ENCODE measurements at places on chromosomes 7 and 10. TPM values are rescaled to one million over a fixed set of nuclear protein-coding genes. Genes with fewer than 3 reads are reported as not detected.

Gene NOLC1
- 64.7 TPM for total RNA-seq

GRCh38 chr7:157077986-157078644 lies 60.6 kb upstream of the UBE3C start:
- no peak for DNase-seq
- H3K4me1 ChIP-seq: no peaks in the 10 kb centered on the region
- no peak overlapping the region for H3K4me3 ChIP-seq
- H3K27me3 ChIP-seq: no peaks in the 10 kb centered on the region

GRCh38 chr7:10824154-10824553 lies 149.5 kb upstream of the PHF14 start:
- no peak overlapping the region for H3K27ac ChIP-seq
- H3K36me3 ChIP-seq: no peaks in the 10 kb centered on the region
- DNase-seq: no peak
- no peak overlapping the region for H3K4me3 ChIP-seq
- H3K4me1 ChIP-seq: no peaks in the 10 kb centered on the region
- no peaks in the 10 kb centered on the region for H3K27me3 ChIP-seq

DNA sequence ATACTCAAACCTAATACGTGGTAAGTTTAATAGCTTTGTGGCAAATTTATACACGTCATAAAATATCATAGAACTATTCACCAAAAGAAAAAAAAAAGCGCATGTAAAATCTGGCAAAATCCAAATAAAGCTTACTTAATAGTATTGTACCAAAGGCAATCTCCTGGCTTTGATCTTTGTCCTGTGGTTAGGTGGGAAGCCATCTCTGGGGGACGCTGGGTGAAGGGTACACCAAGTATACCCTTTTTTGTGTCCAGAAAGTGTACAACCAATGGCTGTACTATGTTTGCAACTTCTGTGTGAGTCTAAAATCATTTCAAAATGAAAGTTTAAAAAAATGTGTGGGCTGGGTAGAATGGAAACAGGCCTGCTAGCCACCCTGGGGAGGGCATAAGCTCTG lies 47.6 kb upstream of the ENO4 start:
- H3K27ac ChIP-seq: no peak overlapping the region
- no peaks in the 10 kb centered on the region for H3K4me1 ChIP-seq
- no peak for DNase-seq
- no peak overlapping the region for H3K4me3 ChIP-seq

Measured in thyroid gland (tissue), 4 donors.